ENCODE measurements at places on chromosomes 3 and 15. TPM values are rescaled to one million over a fixed set of nuclear protein-coding genes. Genes with fewer than 3 reads are reported as not detected.

- no peak for DNase-seq
These were observed 102.8 kb downstream of the KCNH8 start for GRCh38 chr3:19250959-19251610.

DNA sequence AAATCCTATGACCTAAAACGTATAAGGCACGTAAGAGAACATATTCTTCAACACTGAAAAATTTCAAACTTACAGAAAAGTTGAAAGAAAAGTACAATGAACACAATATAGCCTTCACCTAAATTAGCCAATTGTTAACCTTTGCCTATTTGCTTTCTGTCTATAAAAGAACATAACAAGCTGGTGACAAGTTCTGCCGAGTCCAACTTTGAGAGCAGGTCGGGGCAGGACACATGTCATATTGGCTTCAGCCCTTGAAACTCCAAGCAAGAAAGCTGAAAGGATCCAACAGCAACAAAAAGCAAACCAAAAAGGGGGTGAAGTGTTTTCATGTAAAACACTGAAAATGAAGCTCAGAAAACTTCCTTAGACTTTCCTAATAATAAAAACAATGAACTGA, 59.1 kb downstream of the TBC1D2B start:
- no peak for DNase-seq

GRCh38 chr3:143001034-143001368, 369 bp upstream of the U2SURP start:
- DNase-seq = no peak

Gene FBXL22
- total RNA-seq = 0.60 TPM

- DNase-seq = no peak
These were observed 5.7 kb upstream of the GANC start for GRCh38 chr15:42267286-42267685.

DNA sequence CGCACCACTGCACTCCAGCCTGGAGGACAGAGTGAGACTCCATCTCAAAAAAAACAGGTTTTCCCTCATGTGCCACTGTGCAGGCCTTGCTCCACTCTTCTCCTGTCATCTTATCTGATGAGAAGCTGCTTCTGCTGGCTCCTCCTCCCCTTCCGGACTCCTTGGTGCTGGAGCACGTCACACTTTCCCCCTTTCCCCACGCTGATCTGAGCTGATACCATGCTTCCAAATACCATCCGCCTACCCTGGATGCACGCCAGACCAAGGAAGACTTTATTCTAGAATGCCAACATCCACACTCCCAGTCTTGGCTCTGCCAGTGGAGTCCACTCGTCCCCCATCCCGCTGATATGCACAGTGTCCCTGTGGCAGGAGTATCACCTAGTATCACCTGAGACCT, 31.3 kb downstream of the HOMER2 start:
- DNase-seq = no peak

DNA sequence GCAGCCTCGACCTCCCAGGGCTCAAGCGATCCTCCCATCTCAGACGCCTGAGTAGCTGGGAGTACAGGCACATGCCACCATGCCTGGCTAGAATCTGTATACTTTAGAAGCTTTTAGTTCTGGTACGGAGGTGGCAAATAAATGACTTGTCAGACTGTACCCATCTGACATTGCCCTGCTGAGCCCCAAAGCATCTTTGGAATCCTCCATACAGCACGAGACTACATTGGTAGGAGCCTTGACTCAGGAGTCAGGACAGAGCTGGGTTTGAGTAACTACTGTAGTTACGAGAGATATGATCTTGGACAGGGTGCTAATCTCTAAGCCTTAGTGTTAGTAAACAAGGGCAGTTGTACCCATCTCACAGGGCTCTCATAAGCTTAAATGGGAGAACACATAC, 67.8 kb upstream of the NPHP3 start:
- DNase-seq = no peak

Gene MITF
- 3.7 TPM for total RNA-seq

- DNase-seq = no peak
These were observed 58.2 kb downstream of the PCSK6 start for GRCh38 chr15:101431301-101431700.

DNA sequence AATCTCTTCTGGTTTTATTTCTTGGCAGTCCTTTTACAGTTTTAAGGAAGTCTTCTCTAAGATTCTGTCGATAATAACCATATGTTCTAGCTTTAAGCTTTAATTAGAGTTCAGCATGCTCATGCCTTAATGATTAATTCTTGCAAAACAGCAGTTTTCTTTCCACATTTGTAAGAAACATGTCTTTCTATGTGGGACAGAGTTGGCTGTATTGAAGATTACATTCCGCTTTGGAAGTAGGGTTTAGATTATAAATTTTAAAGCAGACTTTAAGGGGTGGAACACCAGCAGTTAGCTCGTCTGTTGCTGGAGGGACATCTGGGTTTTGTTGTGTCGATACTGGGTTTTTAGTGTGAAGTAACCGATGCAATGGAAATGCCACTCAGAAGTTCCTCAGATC, 35.3 kb downstream of the SQOR start:
- DNase-seq = no peak

- no peak for DNase-seq
These were observed 40.4 kb upstream of the VEPH1 start for GRCh38 chr3:157543501-157544035.

- no peak for DNase-seq
These were observed 81.0 kb upstream of the LMCD1 start for GRCh38 chr3:8420612-8421011.

Gene ARHGEF26
- total RNA-seq = 6.2 TPM

Gene NR2E3
- not detected for total RNA-seq

Gene CPNE9
- total RNA-seq = not detected

DNA sequence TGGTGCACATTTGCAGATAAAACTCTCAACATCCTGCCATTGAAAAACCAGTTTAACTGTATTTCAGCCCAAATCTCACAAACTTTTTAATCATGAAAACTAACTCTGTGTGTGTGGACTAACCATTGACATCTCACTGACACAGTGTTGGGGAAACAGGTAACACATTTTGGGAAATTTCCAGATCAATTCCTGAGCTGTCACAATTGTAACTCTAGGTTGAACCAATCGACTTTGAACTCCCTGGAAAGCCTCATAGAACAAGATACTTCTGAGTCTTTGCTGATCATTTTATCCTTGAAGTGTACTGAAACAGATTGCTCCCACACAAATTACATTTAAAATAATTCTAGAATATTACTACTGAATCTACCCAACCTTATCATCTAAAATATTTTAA, 667.9 kb upstream of the NR2F2 start:
- DNase-seq = no peak

Measured in HT1080 (cell line).